Cortex of kidney (tissue), 1 donor: ENCODE measurements at places on chromosomes 12 and 14.

GRCh38 chr12:127172861-127173260 is 1094.1 kb upstream of the TMEM132C start:
- no peak for DNase-seq

GRCh38 chr12:82756303-82756702 is 69.6 kb downstream of the TMTC2 start:
- no peak for DNase-seq

GRCh38 chr12:19763488-19763887 is 324.2 kb downstream of the AEBP2 start:
- DNase-seq: no peak

GRCh38 chr12:71541583-71541982 is 102.0 kb downstream of the LGR5 start:
- no peak for DNase-seq

DNA sequence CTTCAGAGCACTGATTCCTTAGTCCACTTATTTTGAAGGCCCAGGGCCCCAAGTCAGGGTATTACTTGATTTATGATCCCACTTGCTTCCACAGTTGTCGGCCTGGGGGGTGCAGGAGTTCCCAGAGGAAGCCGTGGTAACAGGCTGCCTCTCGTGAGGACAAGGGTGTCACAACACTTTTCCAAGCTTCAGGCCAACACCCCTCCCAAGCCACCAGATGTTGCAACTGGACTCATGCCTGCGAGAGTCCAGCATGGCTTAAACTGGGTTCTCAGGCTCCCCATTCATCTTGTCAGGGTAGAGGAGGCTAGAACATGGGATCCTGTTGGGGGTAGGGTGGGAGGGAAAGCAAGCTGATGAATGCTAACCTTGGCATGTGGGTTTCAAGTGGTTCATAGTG is 56.1 kb downstream of the BMP4 start:
- no peak for DNase-seq

- DNase-seq: no peak
Measured at GRCh38 chr12:78442454-78442801, 422.1 kb upstream of the SYT1 start.

GRCh38 chr12:3044141-3044630 is 33.0 kb upstream of the TSPAN9 start:
- DNase-seq: no peak

- DNase-seq: no peak
Measured at GRCh38 chr14:60094306-60094897, 2.7 kb downstream of the PCNX4 start.

DNA sequence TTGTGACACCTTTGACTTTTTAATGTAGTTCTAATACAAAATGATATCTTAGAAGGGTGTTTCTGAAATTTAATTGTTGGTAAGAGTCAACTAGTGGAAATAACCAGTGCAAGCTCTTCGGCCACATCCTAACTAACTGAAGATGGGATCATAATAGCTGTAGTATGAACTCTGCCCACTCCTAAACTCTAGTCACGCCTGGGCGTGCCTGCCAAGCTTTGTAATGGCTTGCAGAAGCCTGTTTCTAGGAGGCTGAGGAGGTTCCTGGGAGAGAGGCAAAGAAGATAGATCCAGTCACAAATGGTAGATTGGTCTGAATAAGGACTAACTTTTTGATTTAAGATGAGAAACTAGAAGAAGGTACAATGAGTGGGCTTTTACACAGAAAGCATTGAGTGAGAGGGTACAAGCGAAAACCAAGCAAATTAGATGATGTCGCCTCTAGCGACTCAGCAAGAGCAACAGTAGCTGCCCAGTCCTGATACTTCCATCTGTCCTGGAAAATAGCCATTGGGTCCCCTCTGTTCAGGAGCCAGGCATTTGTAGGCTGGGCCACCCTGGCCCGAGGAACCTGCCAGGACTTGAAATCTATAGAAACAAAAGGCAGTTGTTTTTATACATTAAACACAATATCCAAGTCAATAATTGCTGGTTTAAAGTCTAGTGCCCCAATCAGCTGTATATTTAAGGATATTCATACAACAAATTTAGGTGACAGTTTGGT is 148.8 kb downstream of the SLC38A4 start:
- DNase-seq: no peak

GRCh38 chr12:66942741-66943465 is 264.0 kb upstream of the GRIP1 start:
- no peak for DNase-seq

DNA sequence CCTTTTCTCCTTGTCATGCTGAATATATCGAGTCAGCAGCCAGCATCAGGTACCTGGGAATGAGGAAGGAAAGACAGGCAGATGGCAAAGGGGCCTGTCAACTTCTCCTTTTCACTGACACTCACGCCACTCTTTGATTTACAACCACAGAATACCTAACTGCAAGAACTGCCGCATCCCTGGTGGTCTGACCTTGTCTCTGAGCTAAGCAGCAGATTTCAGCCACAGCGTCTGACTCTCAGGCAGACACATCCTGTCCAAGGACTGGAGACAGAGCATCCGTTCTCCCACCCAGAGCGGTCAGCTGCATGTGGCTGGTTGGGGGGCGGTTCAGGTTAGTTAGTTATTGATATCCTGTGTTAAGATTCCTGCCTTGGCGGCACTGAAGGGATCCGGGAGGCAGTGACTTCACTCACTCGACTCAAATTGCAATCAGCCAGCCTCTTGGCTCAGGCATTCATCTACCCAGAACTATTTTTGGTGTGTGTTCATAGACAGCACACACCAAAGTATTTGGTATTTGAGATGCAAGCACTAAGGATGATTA is 11.2 kb upstream of the MAP1LC3B2 start:
- DNase-seq: no peak

DNA sequence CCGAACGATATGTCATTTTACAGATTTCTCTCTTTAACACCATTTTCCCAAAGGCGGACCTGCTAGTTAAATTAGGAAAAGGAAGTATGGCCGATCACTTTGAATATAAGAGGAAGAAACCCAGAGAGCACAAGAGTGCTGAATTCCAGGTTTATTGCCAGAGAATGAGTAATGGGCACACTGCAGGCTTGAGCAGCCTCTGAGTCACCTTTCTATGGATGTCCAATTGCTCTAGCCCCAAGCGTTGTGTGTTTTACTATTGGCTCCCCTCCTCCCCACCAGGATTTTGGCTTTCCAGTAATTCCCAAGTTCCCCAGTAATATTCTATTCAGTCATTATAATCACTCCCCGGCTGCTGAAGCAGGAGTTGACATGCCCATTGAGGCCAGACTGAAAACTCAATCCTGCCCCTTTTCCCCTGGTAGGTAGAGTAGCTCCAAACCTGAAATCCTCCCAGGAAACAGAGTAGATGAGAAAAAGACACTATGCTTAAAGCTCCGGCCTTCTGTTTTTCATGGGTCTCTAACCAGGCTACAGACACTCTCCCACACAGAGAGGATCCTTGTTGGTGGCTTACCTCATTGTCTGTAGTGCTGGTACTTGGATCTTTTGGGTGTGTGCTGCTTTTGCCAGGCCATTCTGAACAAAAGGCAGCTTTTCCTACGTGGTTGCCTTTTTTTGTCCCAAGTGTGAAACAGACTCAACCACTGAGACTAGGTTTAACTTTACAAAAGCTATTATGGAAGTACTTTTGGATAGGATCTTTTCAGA is 704.3 kb upstream of the FLRT2 start:
- DNase-seq: no peak

GRCh38 chr14:85382341-85382740 is 147.6 kb upstream of the FLRT2 start:
- no peak for DNase-seq

DNA sequence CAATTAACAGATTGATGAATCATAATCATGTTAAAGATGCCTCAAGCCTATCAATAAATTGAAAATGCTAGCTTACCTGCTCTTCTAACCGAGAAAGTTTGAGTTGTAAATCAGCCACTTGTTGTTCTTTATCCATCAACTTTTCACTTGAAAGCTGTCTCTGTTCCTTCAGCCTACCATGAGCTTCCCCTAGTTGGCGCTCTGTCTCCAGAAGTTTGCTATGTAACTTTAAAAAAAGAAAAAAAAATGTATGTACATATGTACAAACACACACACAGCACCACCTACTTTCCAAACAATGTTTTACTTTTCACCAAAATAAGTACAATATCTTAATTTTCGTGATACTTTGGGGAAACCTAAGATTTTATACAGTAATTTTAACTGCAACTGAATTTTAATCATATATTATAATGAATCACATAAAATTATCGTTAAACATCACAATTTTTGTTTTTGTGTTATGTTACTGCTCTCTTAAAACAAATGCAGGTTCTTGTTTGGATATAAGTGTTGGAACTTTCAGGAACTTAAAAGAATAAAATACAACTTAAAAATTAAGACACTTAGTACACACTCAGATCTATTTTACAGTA is 101.2 kb downstream of the EEA1 start:
- DNase-seq: no peak

DNA sequence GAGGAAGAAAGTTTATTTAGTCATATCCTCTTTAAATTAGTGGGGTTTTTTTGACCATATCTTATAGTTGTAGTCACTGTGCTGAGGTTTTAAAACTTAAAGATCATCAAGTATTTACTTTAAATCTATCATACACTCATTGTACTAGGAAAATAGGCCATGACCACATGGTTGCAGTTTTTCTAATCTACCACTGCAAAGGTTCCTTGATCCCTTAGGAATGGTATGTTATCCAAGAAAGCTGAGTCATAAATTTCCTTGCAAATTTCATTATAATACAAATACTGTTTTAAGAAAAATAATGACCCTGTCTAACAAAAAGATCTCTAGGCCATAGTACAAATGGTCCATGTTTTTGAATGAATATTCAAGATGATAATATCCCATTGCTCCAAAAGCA is 74.7 kb downstream of the DBX2 start:
- DNase-seq: no peak

DNA sequence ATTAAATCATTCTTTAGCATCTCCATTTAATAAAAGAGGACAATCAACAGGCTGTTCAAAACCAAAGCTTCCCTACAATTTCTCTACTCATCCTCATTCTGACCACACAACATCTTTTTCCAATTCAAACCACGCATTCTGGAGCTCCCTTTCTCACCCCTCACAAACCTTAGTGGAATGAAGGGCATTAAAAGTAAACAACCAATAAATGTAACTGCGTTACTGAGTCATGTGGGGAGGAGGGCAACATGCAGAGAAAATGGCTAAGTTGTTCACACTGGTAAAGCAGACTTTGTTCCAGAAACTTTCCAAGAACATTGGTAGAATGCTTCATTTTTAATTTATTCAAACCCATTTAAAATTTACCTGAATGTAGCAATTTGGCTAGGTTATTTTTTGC is 19.6 kb downstream of the SOX5 start:
- DNase-seq: no peak

GRCh38 chr14:81400852-81401251 is 728 bp upstream of the STON2 start:
- no peak for DNase-seq

GRCh38 chr14:74441113-74441512 is 15.1 kb upstream of the SYNDIG1L start:
- DNase-seq: no peak

GRCh38 chr12:75550401-75551240 is 39.2 kb upstream of the KRR1 start:
- no peak for DNase-seq

DNA sequence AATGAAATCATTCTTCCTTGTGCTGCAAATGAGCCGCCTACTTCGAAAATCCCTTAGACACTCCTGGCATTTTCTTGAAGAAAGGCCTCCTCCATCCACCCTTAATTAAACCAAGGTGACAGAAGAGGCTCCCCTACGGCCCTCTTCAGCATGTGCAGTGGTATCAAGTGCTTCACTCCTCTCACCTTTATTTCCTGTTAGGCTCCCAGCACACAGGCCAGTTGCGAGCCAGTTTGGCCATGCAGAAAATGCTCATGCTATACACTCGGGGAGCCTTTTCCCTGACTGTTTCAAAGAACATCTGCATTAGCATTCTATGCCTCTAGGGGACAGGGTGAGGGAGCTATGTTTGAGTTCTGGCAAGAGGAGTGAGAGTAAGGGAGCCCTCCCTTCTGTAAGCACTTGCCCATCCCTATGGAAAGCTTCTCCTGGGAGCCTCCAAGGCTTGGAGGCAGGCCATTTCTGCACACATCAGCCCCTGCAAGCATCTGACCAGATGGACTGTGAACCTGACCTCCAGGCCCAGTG is 291.5 kb downstream of the RPS29 start:
- DNase-seq: no peak

- DNase-seq: no peak
Measured at GRCh38 chr14:100776681-100777365, 49.1 kb upstream of the MEG3 start.

DNA sequence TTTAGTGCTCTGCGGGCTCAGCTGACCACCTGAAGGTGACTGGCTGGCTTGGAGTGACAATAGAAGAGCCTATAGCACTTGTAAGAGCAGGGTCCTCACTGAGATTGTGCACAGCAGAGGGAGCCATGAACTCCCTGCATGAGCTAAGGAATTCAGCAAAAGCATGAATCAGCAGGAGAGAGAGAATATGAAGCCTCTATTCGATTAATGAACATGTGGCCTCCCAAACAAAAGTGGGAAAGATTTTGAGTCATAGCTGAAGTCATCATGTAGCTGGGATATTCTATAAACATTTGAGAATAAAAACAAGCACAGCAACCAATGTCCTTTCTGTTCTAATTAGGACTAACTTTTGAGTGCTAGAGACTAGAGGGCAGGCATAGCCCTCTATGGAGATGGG is 626.6 kb downstream of the DIO2 start:
- no peak for DNase-seq

GRCh38 chr14:71557351-71557750 is 374.9 kb upstream of the RGS6 start:
- DNase-seq: no peak

DNA sequence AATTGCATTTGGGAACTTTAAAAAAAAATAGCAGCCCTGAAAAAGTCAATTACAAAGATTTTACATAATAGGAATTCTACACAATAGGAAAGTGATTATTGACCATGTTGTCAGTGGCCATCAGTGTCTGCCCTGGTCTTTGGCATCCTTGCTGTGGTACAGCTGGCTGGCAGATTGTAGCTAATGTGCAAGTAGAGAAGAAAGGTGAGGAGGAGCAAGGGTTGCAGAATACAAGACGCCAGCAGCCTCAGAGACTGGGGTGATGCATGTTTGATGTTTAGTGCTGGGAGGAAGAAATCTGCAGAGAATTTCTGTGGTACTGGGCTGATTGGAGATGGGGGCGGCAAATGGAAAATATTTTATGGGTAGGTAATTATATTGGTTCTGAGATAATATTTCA is 322.9 kb downstream of the TMEM117 start:
- DNase-seq: no peak
